ENCODE measurements at places on chromosomes 1 and 21. TPM values are rescaled to one million over a fixed set of nuclear protein-coding genes. Genes with fewer than 3 reads are reported as not detected.

- DNase-seq, result no peak
Measured at GRCh38 chr1:980137-980571, 1.7 kb downstream of the PERM1 start.

- DNase-seq, result no peak
Measured at GRCh38 chr1:88979054-88979748, 13.2 kb downstream of the KYAT3 start.

GRCh38 chr1:192726820-192727504 is 81.9 kb upstream of the RGS2 start:
- no peak for DNase-seq

DNA sequence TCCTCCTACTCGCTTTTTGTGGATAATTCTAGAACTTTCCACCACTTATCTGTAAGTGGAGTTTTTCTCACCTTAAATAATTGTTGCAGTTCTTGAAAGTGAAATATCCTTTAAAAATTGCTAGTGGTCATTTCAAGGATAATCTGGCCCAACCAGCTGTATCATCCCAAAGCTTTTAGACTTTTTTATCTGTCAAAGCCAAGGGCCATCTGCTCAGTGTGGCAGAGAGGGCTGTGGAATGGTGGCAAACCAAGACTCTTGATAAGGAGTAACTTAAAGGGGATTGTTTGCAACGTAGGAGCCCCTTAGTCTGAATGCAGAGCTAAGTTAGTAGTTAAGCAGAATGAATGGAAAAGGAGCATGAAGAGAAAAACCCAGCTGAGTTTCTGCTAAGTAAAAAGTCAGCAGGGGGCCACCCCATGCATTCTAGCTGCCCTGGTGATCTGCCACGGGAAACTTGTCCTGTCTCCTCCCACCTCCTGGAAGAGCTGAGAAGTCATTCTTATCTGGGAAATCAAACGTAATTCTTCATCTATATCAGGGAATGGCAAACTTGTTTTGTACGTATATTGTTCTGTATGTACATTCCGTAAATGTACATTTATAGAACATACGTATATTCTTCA is 169.3 kb downstream of the PRDM2 start:
- DNase-seq, result no peak

DNA sequence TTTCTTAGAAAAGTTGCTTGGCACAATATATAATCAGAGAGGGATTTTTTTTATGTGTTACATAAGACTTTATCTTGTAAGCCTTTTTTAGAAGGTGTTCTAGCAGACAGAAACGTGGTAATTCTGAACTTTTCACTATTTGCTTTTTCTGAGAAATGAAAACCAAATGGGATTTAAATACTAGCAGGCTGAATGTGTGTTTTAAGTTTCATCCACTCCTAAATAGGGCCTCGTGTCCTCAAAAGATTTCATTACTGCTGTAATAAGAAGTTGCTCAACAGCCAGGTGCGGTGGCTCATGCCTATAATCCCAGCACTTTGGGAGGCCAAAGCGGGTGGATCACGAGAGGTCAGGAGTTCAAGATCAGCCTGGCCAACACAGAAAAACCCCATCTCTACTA is 44.7 kb upstream of the FMO2 start:
- DNase-seq, result no peak

The CTTNBP2NL gene
- 39.0 TPM for total RNA-seq

The PRAMEF27 gene
- not detected for total RNA-seq

The C1orf185 gene
- total RNA-seq, result not detected

The USH2A gene
- 0.14 TPM for total RNA-seq

Data from neural crest cell (in vitro differentiated cells).